ENCODE measurements at places on chromosomes 3 and 15.

- DNase-seq, result no peak
These were observed 1.4 kb downstream of the SETD5 start for GRCh38 chr3:9398700-9399336.

DNA sequence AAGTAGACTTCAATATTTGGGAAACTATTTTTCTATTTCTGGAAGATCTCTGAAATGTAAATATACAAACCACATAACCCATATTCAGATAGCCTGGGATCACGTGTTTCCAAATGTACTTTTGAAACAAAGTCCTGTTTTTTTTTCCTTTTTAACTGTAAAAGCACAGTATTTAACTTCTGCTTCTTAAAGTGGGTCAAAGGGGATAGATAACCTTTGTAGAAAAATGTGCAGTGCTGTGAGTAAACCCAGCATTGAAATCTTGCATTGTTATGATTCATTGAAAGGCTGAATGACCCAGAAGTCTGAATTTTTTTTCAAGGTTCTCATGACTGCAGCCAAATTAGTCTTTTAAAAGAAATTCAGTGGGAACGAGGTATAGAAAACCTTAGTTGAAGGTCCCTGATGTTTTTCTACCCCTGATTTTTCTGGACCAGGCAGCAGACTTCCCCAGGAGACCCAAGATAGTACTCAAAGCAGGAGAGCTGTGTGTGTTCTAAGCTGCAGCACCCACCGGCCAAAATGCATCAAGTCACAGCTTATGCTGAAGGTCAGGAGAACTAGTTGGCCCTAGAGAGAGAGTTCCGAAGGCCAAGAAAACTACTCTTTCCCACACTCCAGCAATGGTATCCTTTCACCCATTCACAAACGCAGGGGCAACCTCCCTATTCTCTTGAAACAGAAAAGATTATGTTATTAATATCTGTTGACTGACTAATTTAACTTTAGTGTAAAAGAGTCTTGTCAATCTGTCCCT, 43.6 kb upstream of the APH1B start:
- no peak for DNase-seq

DNA sequence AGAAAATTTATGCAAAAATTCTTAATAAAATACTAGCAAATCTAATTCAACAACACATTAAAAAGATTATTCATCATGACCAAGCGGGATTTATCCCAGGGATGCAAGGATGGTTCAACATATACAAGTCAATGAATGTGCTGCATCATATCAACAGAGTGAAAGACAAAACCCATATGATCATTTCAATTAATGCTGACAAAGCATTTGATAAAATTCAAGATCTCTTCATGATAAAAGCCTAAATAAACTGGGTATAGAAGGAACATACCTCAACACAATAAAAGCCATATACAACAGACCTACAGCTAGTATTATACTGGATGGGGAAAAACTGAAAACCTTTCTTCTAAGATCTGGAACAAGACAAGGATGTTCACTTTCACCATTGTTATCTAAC, 89.7 kb downstream of the KBTBD8 start:
- DNase-seq, result no peak

DNA sequence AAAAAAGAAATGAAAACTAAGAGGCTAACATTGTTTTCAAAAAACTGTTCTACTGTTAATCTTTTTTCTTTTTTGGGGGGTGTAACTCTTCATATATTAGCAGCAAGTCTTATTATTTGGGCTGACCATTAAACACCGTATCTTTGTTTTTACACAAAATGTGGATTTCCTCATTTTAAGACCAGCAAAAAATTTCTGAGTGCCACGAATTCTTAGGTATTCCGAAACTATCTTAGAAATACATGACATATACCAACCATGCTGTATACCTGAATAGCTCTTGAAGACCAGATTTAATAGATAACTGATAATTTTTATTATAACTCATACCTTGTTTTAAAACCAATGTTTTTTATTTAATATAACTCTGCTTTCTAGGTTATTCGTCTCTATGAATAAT, 620 bp upstream of the TTC23 start:
- no peak for DNase-seq

DNA sequence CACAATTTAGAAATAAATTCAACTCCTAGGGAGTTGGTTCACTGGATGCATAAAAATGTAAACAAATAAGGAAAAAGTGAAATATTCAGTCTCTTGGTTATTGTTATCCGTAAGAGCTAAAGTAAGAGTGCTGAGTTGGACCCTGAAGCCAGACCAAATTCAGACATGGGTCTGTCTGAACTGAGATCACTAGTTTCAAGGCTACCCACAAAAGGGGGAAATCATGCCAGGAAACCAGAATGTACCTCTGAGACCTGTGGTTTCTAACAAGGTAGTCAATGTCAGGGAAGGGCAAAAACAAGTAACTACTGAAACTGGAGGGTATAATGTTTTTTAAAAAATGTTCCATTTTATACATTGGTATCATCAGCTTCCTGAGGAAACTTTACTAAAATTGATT, 35.2 kb upstream of the GOLGA6L2 start:
- no peak for DNase-seq

Measured in activated CD4-positive, alpha-beta T cell treated with anti-CD3 and anti-CD28 coated beads, Interleukin-2, amount 50 U/mL, for 24 hours (primary cell).